Chondrocyte (in vitro differentiated cells): ENCODE measurements at places on chromosomes 16 and 17. TPM values are rescaled to one million over a fixed set of nuclear protein-coding genes. Genes with fewer than 3 reads are reported as not detected.

- no peak overlapping the region for H3K27ac ChIP-seq
- no peaks in the 10 kb centered on the region for H3K27me3 ChIP-seq
- H3K4me3 ChIP-seq: no peak overlapping the region
- H3K4me1 ChIP-seq: peaks cover 35% of the 10 kb centered on the region
Measured at GRCh38 chr17:28128779-28129178, 86.3 kb downstream of the NLK start.

DNA sequence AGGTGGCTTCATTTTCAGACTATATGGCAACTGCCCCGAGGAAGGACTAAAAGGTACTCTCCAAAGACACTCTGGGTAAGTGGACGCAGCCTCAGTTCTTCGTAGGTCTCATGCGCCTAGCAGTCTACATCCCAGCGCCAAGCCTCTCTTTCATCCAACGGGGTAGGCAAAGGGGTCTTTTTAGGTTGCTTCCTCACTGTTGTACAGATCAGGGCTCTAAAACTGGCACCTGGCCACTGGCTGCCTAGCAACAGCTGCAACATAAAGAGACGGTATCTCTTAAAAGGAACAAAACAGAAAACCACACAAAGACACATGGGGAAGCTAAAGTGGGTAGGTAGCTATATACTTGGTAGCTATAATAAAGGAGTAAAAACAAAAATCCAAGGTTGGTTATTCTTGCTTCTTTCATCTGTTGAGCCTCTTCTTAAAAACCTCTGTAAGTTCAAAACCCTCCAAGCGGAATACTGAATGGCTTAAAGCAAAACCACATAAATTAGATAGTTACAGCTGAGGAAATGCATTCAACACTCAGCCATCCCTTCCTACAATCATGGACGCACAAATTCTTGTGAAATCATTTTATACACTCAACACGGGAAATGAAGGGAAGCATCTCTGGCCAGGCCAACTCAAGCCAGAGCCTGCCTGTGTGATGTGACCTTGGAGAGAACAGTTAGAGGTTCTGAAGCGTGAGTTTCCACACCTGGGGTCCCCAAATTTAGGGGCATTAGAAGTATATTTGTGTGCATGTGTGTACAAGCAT, 22.7 kb downstream of the CYTH1 start:
- H3K27me3 ChIP-seq: no peaks in the 10 kb centered on the region
- DNase-seq: no peak
- peak overlapping the region; percentile 8 for H3K27ac ChIP-seq
- H3K4me3 ChIP-seq: no peak overlapping the region

GRCh38 chr16:85623250-85623649, 10.1 kb downstream of the GSE1 start:
- no peak for DNase-seq
- H3K4me1 ChIP-seq: peaks cover 4% of the 10 kb centered on the region
- peaks cover 1% of the 10 kb centered on the region for H3K36me3 ChIP-seq
- H3K27ac ChIP-seq: no peak overlapping the region

PIK3R6 gene
- not detected in 3 replicates for total RNA-seq

WSCD1 gene
- total RNA-seq: 3.5 to 4.4 TPM (median 4.2 TPM) in 3 replicates

DNA sequence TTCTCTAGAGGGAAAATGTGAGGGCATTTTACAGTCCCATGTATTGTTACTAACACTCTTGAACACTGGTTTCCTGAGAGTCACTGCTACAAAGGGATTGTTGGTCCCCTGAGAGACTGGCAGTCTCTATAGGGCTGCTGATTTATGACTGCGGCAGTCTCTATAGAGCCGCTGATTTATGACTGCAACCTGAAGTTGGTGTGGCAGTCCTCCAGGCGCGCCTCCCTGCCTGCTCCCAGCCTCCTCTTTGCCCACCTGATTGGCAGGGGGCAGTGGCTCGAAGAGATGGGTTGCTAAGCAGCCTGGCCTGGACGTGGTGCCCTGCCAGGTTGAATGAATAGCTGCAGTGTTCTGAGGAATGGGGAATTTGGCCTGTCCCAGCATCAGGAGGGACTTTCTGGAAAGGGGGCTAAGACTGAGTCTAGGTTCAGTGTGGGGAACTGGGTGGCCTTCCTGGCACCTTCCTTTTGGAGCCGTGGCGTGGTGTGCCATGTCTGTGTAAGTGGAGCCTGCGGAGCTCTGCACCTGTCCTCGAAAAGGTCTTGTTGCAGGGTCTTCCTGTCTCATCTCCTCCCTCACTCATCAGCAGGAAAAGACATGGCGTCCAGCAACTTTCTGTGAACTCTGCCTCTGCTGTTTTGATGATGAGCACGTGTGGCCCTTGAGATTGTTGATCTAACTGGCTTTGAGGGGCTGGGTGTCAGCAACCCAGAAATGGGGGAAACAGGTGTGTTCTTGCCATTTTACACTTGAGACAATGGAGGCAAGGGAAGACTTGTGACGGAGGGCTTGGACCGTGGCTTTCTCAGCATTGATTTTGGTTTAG, 24.9 kb downstream of the SAP30BP start:
- no peaks in the 10 kb centered on the region for H3K27me3 ChIP-seq
- H3K27ac ChIP-seq: peak overlapping the region; percentile 95
- peaks cover 83% of the 10 kb centered on the region for H3K4me1 ChIP-seq
- peak; percentile 53 for DNase-seq
- peaks cover 10% of the 10 kb centered on the region for H3K36me3 ChIP-seq
- no peak overlapping the region for H3K4me3 ChIP-seq

CD300LB gene
- total RNA-seq: not detected in 3 replicates

GRCh38 chr16:87062569-87063442, 254.4 kb downstream of the C16orf95 start:
- peak overlapping the region; percentile 28 for H3K27ac ChIP-seq
- H3K4me1 ChIP-seq: peaks cover 58% of the 10 kb centered on the region
- no peaks in the 10 kb centered on the region for H3K36me3 ChIP-seq
- peak overlapping the region; percentile 71 for H3K4me3 ChIP-seq
- no peaks in the 10 kb centered on the region for H3K27me3 ChIP-seq
- no peak for DNase-seq

- no peak for DNase-seq
- H3K27me3 ChIP-seq: no peaks in the 10 kb centered on the region
- H3K4me3 ChIP-seq: peak overlapping the region; percentile 20
- peaks cover 12% of the 10 kb centered on the region for H3K4me1 ChIP-seq
Measured at GRCh38 chr17:67469208-67469980, 92.3 kb downstream of the PITPNC1 start.

ZP2 gene
- total RNA-seq: not detected in 3 replicates

PRRT2 gene
- total RNA-seq: 5.2 to 9.1 TPM (median 6.1 TPM) in 3 replicates

ADAM11 gene
- 0.44 to 0.49 TPM (median 0.47 TPM) in 3 replicates for total RNA-seq

SPATA22 gene
- not detected in 3 replicates for total RNA-seq

- no peaks in the 10 kb centered on the region for H3K36me3 ChIP-seq
- H3K27ac ChIP-seq: no peak overlapping the region
- no peak overlapping the region for H3K4me3 ChIP-seq
- peaks cover 12% of the 10 kb centered on the region for H3K4me1 ChIP-seq
Measured at GRCh38 chr17:38602956-38603785, 2.6 kb downstream of the SRCIN1 start.
